ENCODE measurements at places on chromosomes 1 and 21. TPM values are rescaled to one million over a fixed set of nuclear protein-coding genes. Genes with fewer than 3 reads are reported as not detected.

DNA sequence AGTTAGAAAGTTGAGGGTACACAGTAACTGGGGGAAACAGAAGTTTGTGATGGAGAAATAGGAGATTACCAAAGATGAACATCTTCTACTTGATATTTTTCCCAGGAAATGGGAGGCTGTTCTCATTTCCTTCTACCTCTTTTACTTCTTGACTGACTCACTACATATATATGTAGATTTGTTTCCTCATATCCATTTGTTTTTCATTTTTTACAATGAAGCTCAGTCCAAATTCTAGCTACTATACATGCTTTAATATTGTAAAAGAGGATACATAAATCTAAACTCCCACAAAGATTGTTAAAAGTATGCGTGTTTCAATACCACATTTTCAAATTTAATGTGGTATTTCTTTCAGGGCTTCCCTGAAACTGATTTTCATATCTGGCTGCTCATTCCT is 366.6 kb upstream of the NCAM2 start:
- DNase-seq: no peak

COP1 gene
- 41.7 TPM for polyA plus RNA-seq

G0S2 gene
- 0.48 TPM for polyA plus RNA-seq

VTCN1 gene
- polyA plus RNA-seq: not detected

LRRC47 gene
- 22.0 TPM for polyA plus RNA-seq

DNA sequence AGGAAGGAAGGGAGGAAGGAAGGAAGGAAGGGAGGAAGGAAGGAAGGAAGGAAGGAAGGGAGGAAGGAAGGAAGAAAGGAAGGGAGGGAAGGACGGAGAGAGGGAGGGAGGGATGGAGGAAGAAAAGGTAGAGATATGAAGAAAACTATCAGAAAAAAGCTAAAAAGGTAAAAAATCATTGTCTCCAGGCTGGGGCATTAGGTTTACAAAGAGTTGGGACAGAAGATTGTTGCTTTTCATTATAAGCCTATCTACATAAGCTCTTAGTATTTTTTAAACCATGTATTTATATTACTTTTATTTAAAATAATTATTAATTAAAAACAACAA is 7.2 kb upstream of the PINK1 start:
- no peak for DNase-seq

- no peak for DNase-seq
These were observed 847 bp downstream of the SELENON start for GRCh38 chr1:25800703-25801377.

GPR37L1 gene
- polyA plus RNA-seq: 0.09 TPM

AADACL3 gene
- polyA plus RNA-seq: not detected

GRCh38 chr1:226654668-226655055 is 84.4 kb downstream of the ITPKB start:
- DNase-seq: no peak

All from CD4-positive, CD25-positive, alpha-beta regulatory T cell (primary cell).